ENCODE measurements at places on chromosomes 11 and 22. TPM values are rescaled to one million over a fixed set of nuclear protein-coding genes. Genes with fewer than 3 reads are reported as not detected.

GRCh38 chr11:85276332-85276731, 350.8 kb downstream of the DLG2 start:
- no peak for DNase-seq

DNA sequence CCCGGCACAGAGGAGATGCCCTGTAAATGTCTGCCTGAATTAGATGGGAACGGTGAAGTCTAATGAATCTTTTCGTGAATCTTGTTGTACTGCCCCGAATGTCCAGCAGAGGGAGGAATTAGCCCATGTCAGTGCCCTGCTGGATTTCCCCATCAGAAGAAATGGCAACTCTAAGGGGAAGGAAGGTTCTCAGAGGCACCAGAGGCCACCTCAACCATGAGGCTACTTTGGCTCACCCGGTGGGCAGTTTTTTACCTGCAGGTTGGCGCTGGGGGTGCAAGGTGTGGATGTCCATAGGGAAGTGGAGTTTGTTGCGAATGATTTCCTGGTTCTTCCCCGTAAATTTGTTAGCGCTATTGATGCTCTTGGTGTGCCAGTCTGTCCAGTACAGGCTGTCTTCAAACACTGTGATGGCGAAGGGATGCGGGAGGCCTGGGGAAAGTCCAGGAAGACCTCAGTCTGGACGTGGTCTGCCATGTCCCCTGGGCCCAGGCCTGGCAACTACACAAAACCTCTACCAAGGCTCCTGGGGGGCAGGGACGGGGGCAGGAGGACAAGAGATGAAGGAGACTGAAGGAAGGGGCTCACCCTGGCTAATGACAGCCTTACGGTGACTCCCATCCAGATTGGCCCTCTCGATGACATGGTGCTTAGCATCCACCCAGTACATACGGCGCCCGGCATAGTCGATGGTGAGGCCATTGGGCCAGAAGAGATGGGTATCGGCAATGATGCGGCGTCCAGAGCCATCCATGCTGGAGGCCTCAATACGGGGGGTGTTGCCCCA, 28.5 kb downstream of the LRP4 start:
- peak; percentile 79 for DNase-seq

- no peak for DNase-seq
Measured at GRCh38 chr22:26542831-26543230, 30.6 kb upstream of the TFIP11 start.

DNA sequence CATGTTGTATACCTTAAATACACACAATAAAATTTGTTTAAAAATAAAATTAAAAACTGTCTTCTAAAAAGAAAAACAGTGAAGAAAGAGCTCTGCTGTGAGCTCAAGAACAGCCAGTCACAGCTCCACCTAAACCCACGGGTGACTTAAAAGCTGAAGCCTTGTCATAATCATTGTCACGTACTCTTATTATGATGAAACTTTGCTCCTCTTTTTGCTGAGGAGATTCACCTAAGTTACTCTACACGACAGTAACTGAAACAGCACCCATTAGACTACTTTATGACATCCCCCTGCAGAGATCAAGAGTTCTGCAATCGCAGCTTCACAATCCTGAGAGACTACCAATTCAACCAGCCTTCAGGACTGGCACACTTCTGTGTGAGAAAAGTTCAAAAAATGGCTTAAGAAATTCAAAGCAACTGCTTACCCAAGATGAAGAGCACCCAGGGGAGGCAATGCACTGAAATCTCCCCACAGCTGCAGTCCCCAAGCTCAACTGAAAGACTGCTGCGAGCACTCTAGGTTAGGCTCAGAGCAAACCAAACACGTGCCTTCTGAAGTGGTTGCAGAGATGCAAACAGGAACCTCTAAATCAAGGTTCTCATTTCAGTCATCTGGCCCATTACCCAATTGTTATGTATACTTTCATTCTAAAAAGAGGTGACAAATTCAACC, at the start of gene JAML:
Gene JAML, minus strand, starts transcription at position 501 of the 678 bp plus-strand sequence. CDS start 10,145 bp downstream, outside the sequence.
- DNase-seq = no peak

SPDYC gene
- not detected for polyA plus RNA-seq

DNA sequence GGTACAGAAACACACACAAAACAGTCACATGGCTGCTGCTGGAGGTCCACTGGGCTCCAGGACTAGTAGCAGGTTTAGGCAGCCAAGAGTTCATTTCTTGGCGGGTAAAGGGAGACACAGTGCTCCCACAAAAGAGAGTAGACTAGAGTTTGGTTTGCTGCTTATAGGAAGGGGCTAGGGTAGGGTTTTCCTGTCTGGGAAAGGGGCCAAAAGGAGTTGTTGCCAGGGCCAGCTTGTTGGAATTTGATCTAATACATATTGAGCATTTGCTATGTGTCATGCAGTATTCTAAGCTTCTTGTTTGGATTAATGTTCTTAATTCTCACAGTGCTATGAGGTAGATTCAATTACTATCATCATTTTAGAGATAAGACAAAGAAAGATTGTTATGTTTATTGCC, 195.1 kb upstream of the PLET1 start:
- DNase-seq = peak; percentile 14

DNA sequence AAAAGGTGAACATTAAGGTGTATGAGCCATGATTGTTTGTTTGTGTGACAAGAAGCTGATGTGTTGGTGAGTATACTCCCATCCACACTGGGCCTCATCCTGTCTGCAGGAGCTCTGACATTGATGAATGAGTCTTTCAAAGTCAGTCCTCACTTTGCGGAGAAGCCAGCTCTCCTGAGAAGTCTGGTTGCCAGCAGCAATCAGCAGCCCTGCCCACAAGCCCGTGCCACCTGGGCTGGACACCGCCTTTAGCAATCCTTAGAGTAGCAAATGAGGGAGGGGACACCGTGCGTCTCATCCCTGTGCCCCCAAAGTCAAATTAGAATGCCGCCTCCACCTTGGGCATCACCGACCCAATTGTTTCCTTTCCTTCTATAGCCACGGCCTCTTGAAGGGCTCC, 174.8 kb upstream of the NECTIN1 start:
- no peak for DNase-seq

DNA sequence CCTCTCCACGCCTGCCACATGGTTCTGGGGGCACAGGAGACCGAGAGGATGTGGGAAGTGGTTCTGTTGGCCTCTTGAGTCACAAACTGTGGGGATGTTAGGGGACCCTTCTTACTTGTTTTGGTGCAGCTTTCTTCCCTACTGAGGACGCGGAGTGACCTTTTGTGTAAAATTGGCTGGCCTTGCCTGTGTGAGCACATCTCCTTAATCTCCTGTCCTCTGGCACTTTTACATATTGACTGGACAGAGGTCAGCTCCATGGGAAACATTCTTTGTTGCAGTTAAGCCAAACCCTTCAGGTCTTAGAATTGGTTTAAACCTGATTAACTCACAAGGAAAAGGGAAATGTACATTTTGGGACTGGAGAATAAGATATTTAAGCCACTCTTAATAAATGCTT, 51.2 kb upstream of the TENM4 start:
- DNase-seq = no peak

GRCh38 chr11:128345316-128345715, 242.0 kb downstream of the ETS1 start:
- no peak for DNase-seq

ANO5 gene
- polyA plus RNA-seq = 0.11 TPM

ADAMTS15 gene
- polyA plus RNA-seq = 18.2 TPM

OR6T1 gene
- polyA plus RNA-seq = not detected

CASP5 gene
- polyA plus RNA-seq = not detected

DNA sequence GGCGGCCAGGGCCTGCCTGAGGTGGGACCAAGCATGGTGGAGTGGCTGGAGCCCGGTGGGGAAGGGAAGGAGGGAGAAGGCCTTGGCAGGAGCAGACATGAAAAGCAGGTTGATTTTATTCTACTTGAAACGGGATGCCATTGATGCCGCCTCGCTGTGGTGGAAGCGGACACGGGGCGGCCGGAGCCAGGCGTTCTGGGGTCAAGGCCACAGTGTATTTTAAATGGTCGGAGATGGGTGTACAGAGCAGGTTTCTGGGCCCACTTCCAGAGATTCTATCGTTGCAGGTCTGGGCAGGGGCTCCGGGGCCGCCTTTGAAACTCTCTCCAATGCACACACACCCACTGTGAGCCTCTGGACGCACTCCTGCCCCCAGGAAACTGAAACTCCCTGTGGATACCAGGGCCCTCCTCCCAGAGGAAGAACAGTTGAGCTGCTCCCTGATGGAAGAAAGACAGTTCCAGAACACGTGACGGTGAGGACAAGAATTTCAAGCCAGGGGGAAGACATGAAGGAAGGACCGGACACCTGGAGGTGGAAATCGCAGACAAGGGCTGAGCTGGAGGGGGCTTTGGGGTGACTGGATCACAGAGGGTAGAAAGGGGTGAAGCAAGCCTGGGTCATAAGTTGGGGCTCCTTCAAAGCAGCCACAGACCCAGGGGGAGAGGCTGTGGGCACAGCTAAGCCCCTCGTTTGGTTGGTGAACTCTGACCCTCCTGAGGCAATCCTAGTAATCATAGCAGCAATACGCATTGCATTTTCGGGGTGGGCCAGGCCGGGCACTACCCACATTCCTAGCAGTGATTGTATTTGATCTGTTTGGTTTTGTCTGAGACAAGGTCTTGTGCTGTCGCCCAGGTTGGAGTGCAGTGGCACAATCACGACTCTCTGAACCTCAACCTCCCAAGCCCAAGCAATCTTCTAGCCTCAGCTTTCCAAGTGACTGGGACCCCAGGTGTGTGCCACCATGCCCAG, 12.3 kb upstream of the LINC01488 start:
- no peak for DNase-seq

MYOD1 gene
- not detected for polyA plus RNA-seq

DNA sequence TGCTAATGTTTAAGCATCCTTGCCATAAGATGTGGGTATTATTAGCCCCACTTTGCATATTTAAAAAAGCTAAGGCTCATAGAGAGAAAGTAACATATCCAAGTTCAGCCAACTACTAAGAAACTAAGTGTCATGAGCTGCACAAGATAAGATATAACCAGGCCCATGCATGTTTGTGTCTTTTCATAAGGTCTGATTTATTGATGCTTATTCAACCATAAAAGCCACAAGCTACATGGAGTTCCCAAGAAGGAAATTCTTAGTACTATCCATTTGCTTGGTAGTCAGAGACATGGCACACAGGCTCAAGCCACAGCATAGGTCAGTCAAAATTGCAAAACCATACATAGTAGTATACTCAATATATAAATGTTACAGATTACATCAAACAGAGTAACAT, 488.5 kb downstream of the SOX6 start:
- DNase-seq = no peak

- DNase-seq = peak; percentile 84
Measured at GRCh38 chr11:128790196-128790595, 76.9 kb downstream of the KCNJ1 start.

- no peak for DNase-seq
Measured at GRCh38 chr11:118111019-118111743, 24.4 kb upstream of the SMIM35 start.

DNA sequence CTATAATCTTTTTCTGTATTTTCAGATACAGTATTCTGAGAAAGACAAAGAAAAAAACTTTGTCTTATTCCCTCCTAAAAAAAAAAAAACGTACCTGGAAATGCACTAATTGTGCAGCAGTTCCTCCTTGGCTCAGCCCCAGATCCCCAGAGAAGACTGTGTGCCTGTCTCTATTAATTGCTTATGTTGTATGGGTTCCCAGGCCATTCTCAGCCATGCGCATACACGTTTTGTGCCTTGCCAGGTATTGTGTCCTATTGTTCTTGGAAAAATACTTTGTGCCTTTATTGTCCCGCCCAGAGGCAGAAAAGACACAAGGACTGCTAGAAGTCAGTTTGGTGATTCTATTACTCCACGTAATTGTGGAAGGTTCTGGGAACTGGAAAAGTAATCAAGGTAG, 91.2 kb downstream of the PIWIL4 start:
- no peak for DNase-seq

DNA sequence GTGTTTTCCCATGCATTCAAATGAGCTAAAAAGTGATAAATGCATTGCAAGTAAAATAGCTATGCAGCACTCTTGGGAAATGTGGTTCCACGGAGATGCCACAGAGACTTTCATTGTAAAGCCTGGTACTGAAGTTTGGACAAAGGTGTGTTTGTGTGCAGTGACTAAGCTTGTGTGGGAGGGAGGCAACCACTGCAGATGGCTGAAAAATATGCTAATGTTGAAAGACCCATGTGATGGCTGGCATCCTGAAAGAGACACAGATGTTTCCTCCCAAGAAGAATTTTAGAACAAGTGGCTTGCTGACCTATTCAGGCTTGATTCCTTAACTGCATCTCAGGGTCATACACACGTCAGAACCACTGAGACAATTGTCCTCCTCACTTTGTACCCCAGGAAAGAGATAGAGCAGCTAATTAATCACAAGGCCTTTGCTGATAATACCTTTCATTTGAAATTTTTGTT, 73.8 kb downstream of the FAM76B start:
- peak; percentile 97 for DNase-seq

WNT7B gene
- not detected for polyA plus RNA-seq
